Activated CD4-positive, alpha-beta T cell treated with anti-CD3 and anti-CD28 coated beads, Interleukin-2, amount 10 ng/mL, durations not matched to agents 24 days and 14 days (primary cell): ENCODE measurements at places on chromosomes 13 and 19.

DNA sequence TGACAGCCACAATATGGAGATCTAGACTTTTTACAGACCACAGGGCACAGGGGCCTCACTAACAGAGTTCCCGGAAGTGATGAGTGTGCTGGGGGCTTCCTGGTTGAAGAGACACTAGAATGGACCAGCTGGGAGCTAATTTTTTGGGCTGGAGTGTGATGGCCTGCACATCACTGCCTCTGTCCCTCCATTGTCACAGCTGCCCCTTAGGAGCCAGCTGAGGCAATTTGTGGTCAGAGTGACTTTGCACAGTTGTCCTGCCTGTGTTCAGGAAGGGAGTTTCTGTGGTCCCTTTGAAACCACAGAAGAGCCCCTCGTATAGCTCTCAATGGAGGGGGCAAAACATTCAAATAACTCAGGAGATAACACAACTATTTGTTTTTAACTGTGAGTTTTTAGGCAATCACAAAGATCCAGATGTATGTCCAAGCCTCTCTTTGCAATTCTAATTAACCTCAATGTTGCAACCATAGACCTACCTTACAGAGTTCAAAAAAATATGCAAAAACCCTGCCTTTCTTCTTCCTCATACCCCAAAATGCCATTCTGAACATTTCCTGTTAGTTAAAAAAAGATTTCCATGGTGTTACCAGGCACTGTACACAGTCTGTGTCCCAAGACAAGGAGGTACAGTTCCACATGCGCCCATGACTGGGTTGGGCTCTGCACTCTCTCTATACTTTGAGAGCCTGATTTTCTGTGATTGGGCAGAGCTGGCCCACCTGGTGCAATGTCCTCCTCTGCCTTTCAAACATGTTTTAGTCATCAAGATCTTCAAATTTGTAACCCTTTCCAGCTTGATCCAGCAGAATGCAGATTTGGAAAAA is 2.4 kb downstream of the ALOX5AP start:
- DNase-seq, result peak; percentile 67

DNA sequence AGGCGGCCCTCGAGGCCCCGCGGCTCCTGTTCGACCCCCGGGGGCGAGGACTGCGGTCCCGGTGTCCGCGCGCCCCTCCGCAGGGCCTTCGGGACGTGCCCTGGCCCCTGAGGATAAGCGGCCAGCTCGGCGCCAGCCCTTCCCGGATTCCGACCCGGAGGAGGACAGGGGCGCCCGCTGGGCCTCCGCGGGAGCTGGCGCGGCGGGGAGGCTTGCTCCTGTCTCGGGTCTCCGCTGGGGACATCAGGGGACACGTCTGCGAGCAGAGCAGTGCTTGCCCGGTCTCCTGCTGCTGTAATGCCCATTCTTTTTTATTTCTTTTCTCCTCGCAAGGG is 829 bp downstream of the B3GLCT start:
- DNase-seq, result no peak

- DNase-seq, result no peak
Observed at GRCh38 chr19:42316223-42317211, 3.4 kb downstream of the TMEM145 start.

GRCh38 chr19:38686530-38686888 is 39.1 kb downstream of the ACTN4 start:
- DNase-seq, result peak; percentile 82

GRCh38 chr19:49790866-49791265 is 22.2 kb downstream of the FUZ start:
- DNase-seq, result no peak

GRCh38 chr13:98239162-98240076 is 62.4 kb upstream of the RNF113B start:
- DNase-seq, result no peak

GRCh38 chr13:30371649-30372265 is 50.5 kb upstream of the UBE2L5 start:
- DNase-seq, result peak; percentile 91

DNA sequence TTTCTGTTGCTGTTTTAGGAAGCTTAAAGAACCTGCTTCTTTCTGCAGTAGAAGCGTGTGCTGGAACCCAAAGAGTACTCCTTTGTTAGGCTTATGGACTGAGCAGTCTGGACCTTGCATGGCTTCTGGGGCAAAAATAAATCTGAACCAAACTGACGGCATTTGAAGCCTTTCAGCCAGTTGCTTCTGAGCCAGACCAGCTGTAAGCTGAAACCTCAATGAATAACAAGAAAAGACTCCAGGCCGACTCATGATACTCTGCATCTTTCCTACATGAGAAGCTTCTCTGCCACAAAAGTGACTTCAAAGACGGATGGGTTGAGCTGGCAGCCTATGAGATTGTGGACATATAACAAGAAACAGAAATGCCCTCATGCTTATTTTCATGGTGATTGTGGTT is 103.1 kb downstream of the TNFRSF19 start:
- no peak for DNase-seq

DNA sequence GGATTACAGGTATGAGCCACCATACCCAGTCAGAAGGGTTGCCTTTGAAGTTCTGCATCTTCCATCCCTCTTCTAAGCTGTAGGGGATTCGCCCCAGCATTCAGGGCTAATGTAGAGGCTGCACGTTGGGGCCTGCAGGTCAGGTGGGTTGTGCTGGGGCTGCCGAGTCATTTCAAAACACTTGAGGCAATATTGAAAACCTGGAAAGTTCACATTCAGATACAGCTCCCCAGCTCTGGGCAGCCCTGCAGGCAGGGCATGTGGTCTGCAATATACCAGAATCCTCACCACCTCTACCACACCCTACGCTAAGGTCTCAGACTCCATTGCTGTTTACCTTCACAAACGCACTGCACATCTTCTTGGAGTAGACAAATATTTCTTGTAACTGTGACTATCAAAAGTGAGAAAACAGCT is 24.6 kb downstream of the CCNE1 start:
- peak; percentile 87 for DNase-seq

GRCh38 chr19:16370641-16371391 is 46.2 kb downstream of the KLF2 start:
- peak; percentile 75 for DNase-seq

DNA sequence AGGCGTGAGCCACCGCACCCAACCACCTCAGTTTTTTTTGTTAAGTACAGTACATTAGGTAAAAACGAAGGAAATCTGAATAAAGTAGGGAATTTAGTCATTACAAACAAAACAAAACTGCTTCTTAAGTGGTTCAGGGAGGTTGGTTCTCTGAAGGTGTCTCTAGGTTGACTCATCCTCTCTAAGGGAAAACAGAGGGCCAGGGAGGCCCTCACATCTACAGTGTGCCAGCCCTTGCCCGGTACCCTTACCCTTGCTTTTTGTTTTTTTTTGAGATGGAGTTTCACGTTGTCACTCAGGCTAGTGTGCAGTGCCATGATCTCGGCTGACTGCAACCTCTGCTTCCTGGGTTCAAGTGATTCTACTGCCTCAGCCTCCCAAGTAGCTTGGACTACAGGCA is 17.2 kb upstream of the JUND start:
- no peak for DNase-seq

GRCh38 chr19:54106716-54107115 is 4.1 kb downstream of the NDUFA3 start:
- no peak for DNase-seq

GRCh38 chr19:16429759-16430091 is 42.0 kb downstream of the EPS15L1 start:
- no peak for DNase-seq

GRCh38 chr13:80012251-80012650 is 328.7 kb downstream of the SPRY2 start:
- no peak for DNase-seq

GRCh38 chr13:95276037-95276505 is 25.2 kb downstream of the ABCC4 start:
- no peak for DNase-seq

DNA sequence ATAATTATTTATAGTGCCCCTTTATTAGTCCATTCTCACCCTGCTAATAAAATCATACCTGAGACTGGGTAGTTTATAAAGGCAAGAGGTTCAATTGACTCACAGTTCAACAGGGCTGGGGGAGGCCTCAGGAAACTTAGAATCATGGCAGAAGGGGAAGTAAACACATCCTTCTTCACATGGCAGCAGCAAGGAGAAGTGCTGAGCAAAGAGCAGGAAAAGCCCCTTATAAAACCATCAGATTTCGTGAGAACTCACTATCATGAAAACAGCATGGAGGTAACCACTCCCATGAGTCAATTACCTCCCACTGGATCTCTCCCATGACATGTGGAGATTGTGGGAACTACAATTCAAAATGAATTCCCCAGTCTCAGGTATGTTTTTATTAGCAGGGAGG is 89.9 kb upstream of the STARD13 start:
- DNase-seq, result no peak

DNA sequence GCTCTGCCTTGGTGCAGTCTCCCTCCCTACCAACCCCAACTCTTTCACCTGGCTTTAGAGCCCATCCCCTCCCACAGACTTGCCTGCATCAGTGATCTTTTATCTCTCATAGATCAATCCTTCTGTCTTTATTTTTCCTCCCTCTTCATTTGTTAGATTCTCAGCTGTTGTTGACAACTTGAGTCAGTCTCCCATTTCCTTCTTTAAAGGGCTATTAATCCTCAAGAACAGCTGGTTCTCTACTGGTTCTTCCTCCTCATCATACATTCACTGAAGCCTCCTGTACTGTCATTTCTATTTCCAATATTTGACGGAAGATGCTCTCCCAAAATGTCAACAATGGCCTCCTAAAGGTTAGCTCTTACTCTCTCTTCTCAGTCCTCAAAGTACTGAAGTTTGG is 408.2 kb downstream of the TBC1D4 start:
- DNase-seq, result no peak

DNA sequence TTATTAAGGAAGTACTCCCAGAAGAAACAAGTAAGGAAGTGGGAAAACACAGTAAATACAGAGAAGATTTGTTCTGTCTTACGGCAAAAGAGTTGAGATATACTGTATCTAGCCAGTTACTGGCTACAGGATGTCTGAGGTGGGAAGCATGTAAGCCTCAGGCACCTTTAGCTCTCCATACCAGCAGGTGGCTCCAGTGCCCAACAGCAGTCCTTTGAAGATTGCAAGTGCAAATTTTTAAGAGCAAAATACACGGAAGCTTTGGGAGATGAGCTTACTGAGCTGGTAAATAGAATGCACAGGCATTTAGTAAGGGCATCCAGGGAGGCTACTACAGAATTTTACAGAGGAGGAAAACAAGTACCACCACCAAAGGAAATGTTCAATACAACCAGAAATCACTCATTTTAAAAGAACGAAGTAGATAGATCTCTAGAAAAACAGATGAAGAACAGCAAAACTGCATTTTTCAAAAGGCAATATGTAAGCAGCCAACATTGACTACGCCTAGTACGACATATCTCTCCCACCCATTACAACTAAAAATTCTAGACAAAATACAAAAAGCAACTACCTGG is 57.9 kb upstream of the VSTM2B start:
- DNase-seq, result peak; percentile 76
